ENCODE measurements at places on chromosomes 11 and 22. TPM values are rescaled to one million over a fixed set of nuclear protein-coding genes. Genes with fewer than 3 reads are reported as not detected.

The SOX10 gene
- not detected for polyA plus RNA-seq

The FAT3 gene
- 0.44 TPM for polyA plus RNA-seq

The TRIM29 gene
- 10.3 TPM for polyA plus RNA-seq

The SELENOM gene
- polyA plus RNA-seq = 163 TPM

The LRRC32 gene
- polyA plus RNA-seq = 10.6 TPM

The ZNF70 gene
- 3.7 TPM for polyA plus RNA-seq

The IL10RA gene
- polyA plus RNA-seq = 9.3 TPM

The GAB2 gene
- 8.7 TPM for polyA plus RNA-seq

The PRODH gene
- 14.3 TPM for polyA plus RNA-seq

The TMEM191C gene
- polyA plus RNA-seq = 5.8 TPM

The ADM gene
- polyA plus RNA-seq = 8.0 TPM

The NLRP10 gene
- not detected for polyA plus RNA-seq

The OR4C5 gene
- polyA plus RNA-seq = not detected

The SLC22A8 gene
- polyA plus RNA-seq = 0.09 TPM

The PLAAT5 gene
- polyA plus RNA-seq = 0.09 TPM

The OR4A16 gene
- polyA plus RNA-seq = not detected

The OR2AG1 gene
- polyA plus RNA-seq = not detected

The MICALL1 gene
- 16.4 TPM for polyA plus RNA-seq

The SLC43A3 gene
- polyA plus RNA-seq = 11.7 TPM

The HYLS1 gene
- polyA plus RNA-seq = 7.4 TPM

The SCGB1D2 gene
- polyA plus RNA-seq = 4.0 TPM

The PATE4 gene
- not detected for polyA plus RNA-seq

The OR51B2 gene
- polyA plus RNA-seq = not detected

The CAPN5 gene
- 61.1 TPM for polyA plus RNA-seq

The CNGA4 gene
- not detected for polyA plus RNA-seq

The KCNQ1 gene
- polyA plus RNA-seq = 54.4 TPM

The CRYBB2 gene
- polyA plus RNA-seq = 0.39 TPM

The CALCA gene
- not detected for polyA plus RNA-seq

The KDM4D gene
- not detected for polyA plus RNA-seq

The HBG2 gene
- polyA plus RNA-seq = not detected

The MMP7 gene
- polyA plus RNA-seq = not detected

The DNAJC4 gene
- polyA plus RNA-seq = 50.6 TPM

The KCNK4 gene
- polyA plus RNA-seq = not detected

The NRIP3 gene
- not detected for polyA plus RNA-seq

The APOBEC3B gene
- polyA plus RNA-seq = 3.5 TPM

The PHLDA2 gene
- polyA plus RNA-seq = 28.6 TPM

The L3MBTL2 gene
- 15.8 TPM for polyA plus RNA-seq

The ABCC8 gene
- 3.7 TPM for polyA plus RNA-seq

The ME3 gene
- 6.2 TPM for polyA plus RNA-seq

The MPEG1 gene
- 40.1 TPM for polyA plus RNA-seq

The APOL5 gene
- not detected for polyA plus RNA-seq

The TRIM48 gene
- not detected for polyA plus RNA-seq

The ANO3 gene
- 0.10 TPM for polyA plus RNA-seq

The CHRM1 gene
- polyA plus RNA-seq = 1.1 TPM

The CD248 gene
- polyA plus RNA-seq = 1.6 TPM

All from small intestine (tissue), 16 donors.